ENCODE measurements at places on chromosomes 1 and 21.

DNA sequence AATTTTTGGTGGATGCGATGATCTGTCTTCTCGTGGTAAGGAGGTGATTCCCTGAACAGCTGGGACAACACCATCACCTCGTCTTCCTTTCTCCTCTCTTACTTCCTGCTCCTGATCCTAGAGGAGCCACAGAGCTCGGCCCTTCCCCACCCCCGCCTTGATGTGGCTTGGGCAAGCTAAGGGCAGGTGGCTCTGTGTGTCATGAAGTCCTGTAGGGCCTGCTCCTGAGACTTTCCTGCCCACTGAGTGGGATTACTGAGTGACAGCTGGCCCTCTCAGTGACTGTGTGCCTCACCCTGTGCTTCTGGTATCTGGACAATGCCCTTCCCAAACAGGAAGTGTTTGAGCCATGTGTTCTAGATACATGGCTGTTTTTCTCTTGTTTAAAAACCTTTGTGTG lies 153.0 kb downstream of the KCNJ6 start:
- DNase-seq = no peak

DNA sequence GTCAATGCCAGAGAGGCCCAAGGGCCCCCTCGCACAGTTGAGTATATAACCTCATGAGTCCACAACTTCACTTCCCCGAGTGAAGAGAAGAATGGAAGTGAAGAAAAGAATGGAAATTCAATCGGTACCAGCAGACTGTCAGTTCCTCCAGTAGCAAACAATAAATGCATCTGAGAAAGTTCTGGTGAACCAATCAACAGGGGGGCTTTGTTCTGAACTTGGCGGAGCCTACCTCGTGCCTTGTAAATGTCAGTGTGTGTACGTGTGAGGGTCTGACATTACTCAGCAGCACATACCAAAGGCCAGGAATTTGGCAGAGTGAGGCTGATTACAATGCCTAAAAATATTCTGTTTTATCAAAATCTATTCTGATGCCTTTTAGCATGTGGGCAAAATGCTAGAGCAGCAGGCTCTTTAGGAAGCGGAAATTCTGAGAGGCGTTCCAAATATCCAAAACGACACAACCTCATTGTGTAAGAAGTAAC lies 238.5 kb downstream of the LTN1 start:
- DNase-seq = no peak

GRCh38 chr1:200888349-200888838 lies 6.3 kb upstream of the INAVA start:
- DNase-seq = peak; percentile 22

- DNase-seq = no peak
Observed at GRCh38 chr1:4802024-4802423, 147.6 kb downstream of the AJAP1 start.

DNA sequence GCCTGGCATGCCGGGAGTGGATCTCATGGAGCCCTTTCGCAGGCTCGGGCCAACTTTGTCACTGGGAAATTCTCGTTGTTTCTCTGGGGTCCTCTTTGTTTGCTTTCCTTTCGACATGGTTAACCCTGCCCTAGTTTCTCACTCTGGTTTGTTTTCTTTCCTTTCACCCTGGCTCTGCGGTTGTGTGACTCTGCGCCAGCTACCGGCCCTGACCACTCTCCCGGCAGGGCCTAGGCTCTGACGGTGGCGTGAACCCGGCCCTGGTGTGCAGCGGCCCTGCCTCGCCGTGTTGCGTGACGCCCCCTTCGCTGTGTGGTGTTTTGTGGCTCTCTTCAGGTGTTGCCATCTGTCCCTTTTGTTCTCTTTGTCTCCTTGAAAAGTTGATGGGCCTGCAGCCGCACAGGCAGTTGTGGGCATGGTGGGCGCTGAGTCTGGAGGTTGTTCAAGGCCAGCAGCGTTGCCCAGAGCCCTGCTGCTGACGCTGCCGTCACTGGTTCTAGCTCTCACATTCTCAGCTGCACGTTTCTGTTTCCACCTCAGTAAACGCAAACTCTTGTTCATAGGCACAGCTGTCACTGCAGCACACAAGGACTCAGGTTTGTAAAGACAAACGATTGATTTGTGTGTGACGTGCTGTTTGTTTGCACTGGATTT lies 64.6 kb upstream of the DIP2A start:
- DNase-seq = no peak

DNA sequence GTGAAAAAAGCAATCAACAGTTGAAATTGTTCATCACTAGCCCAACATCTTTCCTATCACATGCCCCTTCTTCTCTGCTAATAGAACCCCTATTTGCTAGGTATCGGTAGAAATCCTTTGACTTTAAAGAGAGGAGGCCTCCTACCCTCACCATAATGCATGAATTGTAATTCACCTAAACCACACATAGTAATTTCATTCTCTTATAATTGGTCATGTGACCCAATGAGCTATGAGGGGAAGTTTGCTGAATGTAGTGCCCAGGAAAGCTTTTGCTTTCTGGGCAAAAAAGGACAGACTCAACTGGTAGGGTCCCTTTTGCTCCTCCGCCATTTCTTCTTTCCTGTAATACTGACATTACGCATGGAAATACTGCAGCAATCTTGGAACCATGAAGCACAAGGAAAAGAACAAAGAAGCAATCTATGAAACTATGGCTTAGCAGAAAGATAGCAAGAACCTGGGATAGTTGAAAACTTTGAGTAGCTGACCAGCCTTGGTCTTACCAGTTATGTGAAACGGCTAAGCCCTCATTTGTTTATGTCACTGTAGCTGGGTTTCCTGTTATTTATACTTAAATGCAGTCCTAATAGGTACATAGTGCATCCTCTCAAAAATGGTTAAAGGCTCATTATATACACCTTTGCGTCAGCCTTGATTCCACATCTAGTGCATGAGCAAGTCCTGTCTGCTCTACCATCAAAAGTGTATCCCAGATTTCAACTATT lies 10.2 kb upstream of the CHI3L2 start:
- DNase-seq = no peak

GRCh38 chr1:27005648-27006496 lies 6.8 kb downstream of the TENT5B start:
- DNase-seq = no peak

DNA sequence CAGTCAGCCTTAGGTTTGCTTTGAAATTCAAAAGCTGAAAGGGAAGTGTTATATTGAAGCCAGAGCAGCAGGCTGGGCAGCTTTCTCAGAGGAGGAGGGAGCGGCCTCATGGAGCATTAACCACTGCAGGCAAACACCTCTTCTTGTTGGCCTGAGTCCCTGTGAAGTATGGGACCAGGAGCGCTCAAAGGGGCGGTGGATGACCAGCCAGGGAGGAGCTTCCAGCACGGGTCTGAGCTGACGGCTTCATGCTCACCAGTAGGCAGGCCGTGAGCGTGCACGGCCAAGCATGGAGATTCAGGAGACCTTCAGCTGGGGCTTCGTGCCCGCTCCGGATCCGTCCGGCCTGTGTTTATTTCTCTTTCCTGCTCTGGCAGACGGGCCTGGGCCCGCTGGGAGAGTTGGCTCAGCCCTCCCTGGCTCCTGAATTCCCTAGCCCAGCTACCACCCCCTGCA lies 245.2 kb downstream of the TRABD2B start:
- DNase-seq = no peak

DNA sequence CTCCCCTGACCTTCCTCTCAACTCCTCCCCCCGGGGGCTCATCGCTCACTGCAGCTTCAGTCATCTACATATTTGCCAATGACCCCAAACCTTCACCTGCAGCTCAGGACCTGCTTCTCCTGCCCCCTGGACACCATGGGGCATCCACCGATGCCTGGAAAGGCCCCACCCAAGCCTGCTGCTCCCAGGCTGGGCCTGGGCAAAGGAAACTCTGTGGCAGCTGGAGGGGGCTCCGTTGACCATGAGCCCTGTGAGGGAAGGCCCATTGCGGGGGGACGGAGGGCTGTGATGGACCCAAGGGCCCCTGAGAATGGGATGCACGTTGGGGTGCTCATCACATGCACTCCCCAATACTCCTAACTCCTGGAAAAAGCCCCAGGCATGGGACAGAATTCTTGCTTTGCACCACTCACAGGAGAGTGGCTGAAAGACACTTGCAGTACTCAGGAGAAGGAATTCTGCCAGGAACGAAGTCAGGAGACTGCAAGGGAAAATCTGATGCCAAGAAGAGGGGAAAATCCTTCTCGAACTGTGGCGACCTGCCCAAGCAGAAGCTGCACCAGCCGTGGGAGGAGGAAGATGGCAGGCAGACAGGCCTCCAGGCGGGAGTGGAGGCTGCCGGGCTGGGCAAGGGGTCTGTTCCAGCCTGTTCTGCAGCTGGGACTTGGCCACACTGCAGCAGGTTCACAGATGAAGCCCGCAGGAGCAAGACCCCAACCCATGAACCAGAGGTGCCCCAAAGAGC lies 18.4 kb downstream of the MATN1 start:
- no peak for DNase-seq

DNA sequence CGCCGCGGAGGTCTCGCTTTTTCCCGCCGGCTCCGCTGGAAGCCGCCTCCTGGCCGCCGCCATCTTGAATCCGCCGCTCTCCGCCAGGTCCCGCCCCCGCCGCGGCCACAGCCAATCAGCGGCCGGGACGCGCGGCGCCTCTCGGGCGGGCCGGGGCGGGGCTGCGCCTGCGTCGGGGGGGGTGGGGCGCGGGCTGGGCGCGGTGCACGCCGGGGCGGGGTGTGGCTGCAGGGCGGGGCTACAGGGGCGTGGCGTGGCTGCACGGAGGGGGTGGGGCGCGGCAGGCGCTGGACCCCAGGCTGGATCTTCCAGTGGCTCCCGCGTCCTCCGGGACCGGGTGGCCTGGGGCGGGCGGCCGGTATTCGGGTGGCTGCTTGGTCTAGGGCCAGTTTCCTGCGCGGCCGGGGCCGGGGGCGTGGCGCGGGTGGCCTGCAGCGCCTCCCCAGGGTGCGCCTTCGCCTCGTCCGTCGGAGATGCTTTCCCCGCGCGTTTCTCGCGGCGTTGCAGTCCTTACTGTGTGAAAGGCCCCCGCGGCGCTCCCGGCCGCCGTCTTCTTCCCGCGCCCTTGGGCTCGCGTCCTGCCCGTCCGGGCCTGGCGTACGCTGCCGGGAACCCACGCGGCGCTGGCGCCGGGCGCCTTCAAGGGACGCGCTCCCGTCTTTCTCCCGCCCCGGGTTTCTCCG lies 575 bp downstream of the PCNT start:
- peak; percentile 82 for DNase-seq

GRCh38 chr1:20790785-20791184 lies 3.7 kb upstream of the HP1BP3 start:
- DNase-seq = no peak

DNA sequence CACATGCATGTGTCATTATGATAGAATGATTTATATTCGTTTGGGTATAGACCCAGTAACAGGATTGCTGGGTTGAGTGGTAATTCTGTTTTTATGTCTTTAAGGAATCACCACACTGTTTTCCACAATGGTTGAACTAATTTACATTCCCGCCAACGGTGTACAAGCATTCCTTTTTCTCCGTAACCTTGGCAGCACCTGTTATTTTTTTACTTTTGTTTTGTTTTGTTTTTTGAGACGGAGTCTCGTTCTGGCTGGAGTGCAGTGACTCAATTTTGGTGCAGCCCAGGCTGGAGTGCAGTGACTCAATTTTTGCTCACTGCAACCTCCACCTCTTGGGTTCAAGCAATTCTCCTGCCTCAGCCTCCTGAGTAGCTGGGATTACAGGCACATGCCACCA lies 8.5 kb upstream of the S100B start:
- DNase-seq = no peak

GRCh38 chr1:55061000-55061705 lies 21.8 kb downstream of the PCSK9 start:
- DNase-seq = no peak

- no peak for DNase-seq
Observed at GRCh38 chr1:111775966-111776365, 20.3 kb downstream of the DDX20 start.

DNA sequence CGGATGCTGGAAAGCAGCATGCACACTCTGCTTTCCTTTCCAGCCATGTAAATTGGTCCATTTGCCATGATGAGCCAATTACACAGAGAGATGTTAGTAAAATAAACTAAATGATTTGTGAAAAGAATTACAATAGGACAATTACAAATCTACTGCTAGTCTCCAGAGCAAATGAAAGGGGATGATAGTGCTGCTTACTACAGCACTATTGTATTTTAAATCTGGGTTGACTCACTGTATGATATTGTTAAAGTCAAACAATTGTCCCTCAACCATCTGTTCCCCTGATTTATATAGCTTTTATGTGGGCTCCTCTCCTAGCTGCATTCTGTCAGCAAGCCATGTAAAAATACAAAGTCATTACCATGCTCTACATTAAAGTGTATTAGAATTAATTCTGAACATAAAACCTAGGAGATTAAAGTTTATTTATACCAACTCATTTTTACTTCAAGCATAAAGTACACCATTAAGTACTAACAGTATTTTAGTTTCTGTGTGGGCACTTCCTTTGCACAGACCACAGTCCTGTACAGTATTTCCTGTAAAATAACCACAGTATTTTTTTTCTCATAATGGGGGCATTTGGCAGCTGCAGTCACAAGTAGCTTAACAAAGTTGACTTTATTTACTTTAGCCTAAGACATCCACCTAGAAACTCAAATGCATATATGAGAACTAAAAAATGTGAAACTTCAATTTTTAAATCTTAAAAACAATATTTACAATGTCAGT lies 135.8 kb downstream of the VAV3 start:
- DNase-seq = no peak

- no peak for DNase-seq
Observed at GRCh38 chr21:45713613-45714012, 70.1 kb downstream of the PCBP3 start.

DNA sequence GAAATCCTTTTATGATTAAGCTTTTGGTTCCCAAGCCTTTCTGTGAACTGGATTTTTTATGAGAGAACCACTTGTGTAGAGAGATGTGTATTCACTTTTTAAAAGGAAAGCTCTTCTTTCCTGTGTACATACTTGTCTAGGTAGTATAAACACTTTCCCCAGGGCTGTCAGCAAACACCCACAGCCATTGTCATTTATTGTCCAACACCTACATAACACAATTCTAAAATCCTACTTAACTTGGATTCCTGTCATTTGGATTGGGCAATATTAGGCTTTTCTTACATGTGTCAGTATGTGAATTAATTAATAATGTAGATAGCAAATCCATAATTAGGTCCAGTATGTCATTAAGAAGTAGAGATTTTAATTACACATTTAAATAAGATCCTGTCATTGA lies 12.3 kb downstream of the DDX20 start:
- DNase-seq = no peak

GRCh38 chr1:156852418-156852874 lies 6.5 kb downstream of the INSRR start:
- DNase-seq = no peak

DNA sequence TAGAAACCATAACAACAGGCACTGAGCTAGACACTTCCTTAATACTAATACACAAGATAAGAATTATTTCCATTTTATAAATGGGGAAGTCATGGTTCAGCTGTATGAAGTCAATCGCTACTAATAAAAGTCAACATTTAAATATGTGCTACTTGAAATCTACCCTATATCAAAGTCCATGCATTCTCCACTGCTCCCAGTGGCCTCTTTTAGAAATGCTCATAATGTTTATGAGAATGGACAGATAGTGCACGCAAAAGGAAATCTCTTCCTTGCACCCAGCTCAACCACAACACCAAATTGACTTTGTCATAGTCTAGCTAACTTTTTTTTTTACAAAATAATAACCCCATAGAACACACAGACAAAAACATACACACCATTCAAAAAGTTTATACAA lies 281.7 kb upstream of the CXADR start:
- DNase-seq = no peak

GRCh38 chr1:75423136-75423535 lies 187.8 kb downstream of the SLC44A5 start:
- no peak for DNase-seq

GRCh38 chr1:231315887-231316286 lies 21.8 kb downstream of the EXOC8 start:
- DNase-seq = no peak

- no peak for DNase-seq
Observed at GRCh38 chr1:17636612-17637011, 97.1 kb downstream of the ARHGEF10L start.

- DNase-seq = no peak
Observed at GRCh38 chr1:65179148-65179547, 31.1 kb downstream of the AK4 start.

All from activated T-cell treated with anti-CD3 and anti-CD28 coated beads for 4 hours (primary cell).